ENCODE measurements at places on chromosomes 4 and X.

DNA sequence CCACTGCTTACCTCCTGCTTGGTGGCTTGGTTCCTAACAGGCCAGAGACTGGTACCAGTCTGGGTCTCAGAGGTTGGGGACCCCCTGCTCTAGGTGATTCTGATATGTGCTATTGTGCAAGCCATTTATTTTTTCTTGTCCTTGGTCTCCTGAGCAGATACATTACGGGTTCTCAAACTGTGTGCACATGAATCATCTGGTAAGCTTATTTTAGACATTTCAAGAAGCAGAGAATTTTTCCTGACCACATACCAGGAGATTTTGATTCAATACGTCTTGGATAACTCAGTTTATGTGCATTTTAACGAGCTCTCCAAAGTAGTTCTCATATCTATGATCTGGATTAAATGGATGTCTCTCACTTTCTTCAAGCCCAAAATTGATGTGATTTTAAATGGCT, 77.2 kb downstream of the FHIP1A start:
- no peak for DNase-seq

GRCh38 chrX:53268173-53268572, 13.2 kb downstream of the IQSEC2 start:
- DNase-seq: no peak

GRCh38 chrX:153582896-153583295, 16.0 kb downstream of the CCNQ start:
- peak; percentile 87 for DNase-seq

DNA sequence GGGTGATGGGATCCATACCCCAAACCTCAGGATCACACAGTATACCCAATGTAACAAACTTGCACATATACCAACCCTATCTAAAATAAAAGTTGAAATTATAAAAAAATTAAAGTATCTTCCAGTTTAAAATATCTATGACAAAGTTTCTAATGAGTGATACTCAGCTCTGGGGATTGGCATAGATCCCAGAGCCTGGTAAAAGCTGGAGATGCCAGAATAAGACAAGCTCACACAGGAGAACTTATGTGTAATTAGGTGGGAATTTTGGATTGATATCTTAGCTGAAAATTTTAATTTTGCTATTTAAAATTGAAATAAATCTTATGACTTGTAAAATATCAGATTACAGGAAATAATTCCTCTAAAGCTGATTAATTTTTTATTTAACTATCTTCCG, 686.5 kb downstream of the GABRG1 start:
- DNase-seq: no peak

DNA sequence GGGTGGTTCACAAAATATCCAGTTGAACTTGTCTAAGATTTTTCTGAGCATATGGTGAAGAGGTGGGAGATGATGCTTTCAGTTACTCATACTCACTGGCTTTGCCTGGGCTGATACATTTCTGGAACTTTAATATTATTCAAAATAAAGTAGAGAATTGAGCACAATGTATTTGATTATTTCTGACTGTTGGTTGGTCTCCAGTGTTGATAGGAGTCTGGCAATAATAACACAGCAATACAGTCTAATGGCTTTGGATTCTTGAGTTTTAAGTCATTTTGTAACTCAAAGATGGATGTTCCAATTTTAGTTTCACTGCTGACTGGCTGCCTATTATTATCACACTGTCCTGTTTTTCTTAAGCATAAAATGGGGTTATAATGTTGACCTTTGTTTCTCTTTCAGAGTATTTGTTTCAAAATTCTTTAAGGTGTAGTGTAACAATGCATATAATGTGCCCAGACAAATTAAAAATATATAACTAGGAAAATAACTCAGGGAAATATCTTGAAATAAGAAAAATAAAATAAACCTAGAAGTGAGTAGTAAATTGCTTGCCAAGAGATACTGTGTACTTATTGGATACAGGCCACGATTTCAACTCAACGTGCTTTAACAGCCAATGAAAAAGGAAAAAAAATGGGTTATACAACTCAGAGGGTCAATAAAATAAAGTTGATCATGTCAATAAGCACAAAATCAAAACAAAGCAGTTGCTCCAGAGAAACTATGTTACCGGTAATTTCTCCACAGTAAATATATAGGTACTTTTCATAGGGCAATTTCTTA, 99.0 kb downstream of the ARSJ start:
- no peak for DNase-seq

GRCh38 chr4:129342819-129343408, 247.0 kb downstream of the C4orf33 start:
- DNase-seq: peak; percentile 11

GRCh38 chr4:55296096-55296495, 49.9 kb upstream of the SRD5A3 start:
- no peak for DNase-seq

DNA sequence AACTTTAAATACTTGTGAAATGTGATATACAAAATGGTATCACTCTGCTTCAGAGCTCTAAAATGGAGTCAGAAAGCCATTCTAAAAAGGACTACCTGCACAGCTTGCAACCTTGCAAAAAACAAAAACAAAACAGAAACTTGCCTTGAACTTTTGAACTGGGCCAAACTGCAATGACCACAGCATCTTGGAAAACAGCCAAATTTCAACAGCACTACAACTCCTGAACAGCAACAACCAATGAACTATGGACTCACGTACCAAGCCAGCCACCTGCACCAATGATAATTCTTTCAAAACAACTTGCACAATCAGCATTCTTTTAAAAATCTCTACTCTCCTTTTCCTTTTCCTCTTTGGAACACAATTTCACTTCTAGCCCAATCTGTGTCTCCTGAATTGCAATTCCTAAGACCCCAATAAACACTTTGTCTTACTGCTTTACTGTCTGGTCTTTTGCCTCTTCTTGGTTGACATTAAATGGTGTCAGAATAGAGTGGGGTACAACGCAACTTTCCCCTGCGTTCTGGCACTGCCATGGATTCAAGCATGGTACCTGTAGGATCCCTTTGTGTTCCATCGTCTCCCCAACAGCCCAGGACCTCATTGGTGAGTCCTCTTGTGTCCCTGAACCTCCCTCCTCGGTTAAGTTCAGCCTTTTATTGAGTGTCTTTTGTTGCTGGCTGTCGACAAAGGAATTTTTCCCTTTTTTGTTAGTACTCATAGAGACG, 35.7 kb upstream of the FMR1 start:
- DNase-seq: no peak

- no peak for DNase-seq
These were observed 7.8 kb downstream of the SERTM2 start for GRCh38 chrX:111519215-111519614.

DNA sequence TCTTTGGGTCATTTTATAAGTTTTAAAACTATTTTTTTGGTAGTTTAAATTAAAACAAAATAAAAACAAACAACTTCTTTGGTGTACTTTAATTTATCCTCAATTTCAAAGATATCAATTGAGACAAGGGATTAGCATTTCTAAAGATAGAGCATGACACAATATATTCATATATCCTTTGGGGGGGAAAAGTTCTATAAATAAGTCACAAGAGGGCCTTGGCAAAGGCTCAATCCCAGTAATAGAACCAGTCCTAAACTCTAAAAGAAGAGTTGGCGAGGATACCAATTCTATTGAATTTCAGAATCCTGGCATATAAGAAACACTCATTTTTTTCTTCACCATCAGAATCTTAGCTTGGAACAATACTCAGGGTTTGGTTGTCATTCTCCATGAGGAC, 89.7 kb downstream of the COL4A6 start:
- no peak for DNase-seq

GRCh38 chr4:141009129-141009528, 124.1 kb downstream of the RNF150 start:
- DNase-seq: no peak

- no peak for DNase-seq
These were observed 49.0 kb downstream of the RWDD4 start for GRCh38 chr4:183610033-183610432.

DNA sequence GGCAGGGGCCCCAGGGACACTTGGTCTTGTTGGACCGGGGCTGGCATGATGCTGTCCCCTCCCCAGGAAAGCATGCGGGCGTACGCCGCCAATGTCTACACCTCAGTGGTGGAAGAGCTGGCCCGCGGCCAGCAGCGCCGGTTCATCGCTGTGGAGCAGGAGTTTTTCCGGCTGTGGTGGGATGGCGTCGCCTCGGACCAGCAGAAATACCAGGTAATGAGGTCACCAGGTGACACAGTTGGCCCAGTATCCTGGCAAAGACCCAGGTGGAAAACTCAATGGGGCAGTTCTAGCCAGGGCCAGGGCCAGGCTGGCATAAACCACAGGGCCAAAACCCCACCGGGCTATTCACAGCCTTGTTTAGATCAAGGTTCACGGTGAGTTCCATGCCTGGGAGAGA, 1.5 kb downstream of the MAN2B2 start:
- no peak for DNase-seq

DNA sequence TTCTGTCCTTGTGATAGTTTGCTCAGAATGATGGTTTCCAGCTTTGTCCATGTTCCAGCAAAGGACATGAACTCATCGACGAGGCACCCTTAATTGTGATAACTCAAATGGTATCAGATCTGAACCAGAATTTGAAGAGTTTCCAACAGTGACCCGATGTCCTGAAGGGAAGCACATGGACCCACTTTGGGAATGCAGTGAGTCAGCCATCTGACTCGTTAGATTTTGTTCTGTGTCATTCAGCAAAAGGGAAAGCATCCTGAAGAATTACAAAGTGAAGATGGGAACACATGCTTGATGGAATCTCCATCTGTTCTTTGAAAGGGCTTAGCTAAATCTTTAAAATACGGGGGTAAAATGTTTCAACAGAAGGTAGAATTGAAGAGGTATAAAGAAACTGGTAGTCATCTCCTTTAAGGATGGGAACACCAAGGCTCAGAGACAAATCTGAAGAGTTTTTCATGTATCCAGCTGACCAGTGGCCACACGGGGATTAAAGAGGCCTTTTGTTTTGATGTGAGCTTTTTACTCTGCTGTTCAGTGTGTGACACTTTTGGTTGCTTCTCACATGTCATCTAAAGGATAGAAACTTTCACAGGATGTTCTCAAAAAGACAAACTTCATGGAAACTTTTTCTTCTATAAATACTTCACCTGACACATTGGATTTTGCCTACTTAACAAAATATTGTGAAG, 393.8 kb downstream of the INPP4B start:
- no peak for DNase-seq

DNA sequence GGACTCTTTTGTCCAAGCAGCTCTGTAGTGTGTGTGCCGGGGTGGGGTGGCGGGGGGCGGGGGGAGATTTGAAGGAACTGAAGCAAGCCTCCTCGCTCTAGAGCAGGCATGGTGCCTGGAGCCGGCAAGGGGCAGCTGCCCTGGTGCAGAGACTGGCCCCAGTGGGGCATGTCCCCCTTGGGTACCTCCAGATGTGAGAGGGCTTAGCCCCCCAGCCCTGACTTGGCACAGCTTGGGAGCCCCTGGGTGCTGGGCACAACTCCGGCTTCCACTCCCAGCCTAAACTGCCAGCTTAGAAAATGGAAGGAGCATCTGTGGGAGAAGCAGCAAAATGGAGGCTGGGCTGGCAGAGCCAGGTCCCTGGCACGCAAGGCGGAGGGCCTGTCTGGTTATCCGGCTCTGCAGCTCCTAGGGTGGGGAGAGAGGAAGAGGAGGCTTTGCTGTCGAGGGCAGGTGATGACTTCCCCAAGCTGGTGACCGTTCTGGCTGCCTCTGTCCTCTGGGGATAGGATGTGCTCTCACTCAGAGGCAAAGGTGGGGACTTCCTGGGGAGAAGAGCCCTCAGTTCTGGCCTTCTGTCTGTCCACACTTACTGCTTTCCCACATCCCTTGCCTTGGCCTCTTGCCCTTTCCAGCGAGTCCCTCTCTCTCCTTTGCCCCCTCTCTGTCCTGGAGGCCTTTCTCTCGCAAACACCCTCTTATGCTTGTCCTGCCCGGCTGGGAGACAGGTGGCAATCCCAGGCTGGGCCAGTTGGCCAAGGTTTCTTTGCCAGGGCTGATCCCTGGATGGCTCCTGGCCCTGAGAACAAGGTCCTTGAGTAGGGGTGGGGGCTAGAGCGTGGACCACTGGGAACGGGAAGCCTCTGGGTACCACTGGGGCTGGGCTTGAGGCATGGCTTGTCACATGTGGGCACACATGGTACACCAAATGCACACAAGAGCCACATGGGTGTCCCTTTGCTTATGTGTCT, 2.0 kb downstream of the DLG3 start:
- no peak for DNase-seq

GRCh38 chrX:140766024-140766611, 56.6 kb downstream of the LINC00632 start:
- peak; percentile 3 for DNase-seq

- DNase-seq: no peak
These were observed 5.0 kb upstream of the DDX60L start for GRCh38 chr4:168485156-168485910.

GRCh38 chr4:15855804-15856475, 77.8 kb downstream of the CD38 start:
- no peak for DNase-seq

GRCh38 chr4:170697045-170697444, 607.3 kb upstream of the AADAT start:
- no peak for DNase-seq

DNA sequence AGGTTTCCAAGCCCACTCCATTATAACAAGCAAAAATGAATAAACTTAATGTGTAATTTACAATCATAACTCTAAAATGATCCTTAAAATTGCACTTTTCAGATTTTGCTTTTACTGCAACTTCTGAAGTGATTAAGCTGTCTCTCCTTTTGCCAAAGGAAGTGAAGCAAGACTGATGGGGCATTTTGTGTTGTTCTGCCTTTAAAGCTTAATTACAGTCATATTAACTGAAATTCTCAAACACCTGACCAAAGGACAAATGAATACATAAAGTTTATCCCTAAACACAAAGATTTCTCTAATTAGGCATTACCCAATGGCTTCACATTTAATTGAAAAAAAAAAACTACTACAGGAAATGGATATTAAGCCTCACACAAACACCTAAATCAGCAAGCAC, 101.8 kb downstream of the ATP11C start:
- no peak for DNase-seq

- DNase-seq: no peak
These were observed 72.7 kb upstream of the HGFAC start for GRCh38 chr4:3368841-3369760.

DNA sequence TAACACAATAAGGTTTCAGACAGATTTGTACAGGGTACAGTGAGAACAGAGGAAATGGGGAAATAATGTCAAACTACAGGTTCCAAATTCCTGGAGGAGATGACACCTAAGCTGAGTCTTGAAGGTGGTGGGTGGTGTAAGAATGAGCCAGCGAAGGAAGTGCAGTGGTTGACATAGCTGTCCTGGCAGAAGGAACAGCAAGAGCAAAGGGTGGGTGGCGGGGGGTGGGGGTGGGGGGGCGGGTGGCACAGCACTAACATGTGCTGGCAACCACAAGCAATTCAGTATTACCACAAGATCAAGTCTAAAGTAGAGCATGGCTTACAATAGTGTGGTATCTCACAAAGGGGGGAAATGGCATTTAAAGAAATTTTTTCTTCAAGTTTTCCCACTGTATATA, 13.1 kb upstream of the G3BP2 start:
- no peak for DNase-seq

- no peak for DNase-seq
These were observed 292.2 kb downstream of the GABRG1 start for GRCh38 chr4:45831692-45832091.

GRCh38 chr4:80492761-80493160, 157.2 kb downstream of the CFAP299 start:
- peak; percentile 40 for DNase-seq

GRCh38 chr4:5126231-5126630, 75.0 kb downstream of the STK32B start:
- no peak for DNase-seq

Measured in CD4-positive, alpha-beta T cell (primary cell).